ENCODE measurements at places on chromosomes 1 and 21.

GRCh38 chr1:235947989-235948388 is 81.3 kb upstream of the LYST start:
- DNase-seq = no peak

DNA sequence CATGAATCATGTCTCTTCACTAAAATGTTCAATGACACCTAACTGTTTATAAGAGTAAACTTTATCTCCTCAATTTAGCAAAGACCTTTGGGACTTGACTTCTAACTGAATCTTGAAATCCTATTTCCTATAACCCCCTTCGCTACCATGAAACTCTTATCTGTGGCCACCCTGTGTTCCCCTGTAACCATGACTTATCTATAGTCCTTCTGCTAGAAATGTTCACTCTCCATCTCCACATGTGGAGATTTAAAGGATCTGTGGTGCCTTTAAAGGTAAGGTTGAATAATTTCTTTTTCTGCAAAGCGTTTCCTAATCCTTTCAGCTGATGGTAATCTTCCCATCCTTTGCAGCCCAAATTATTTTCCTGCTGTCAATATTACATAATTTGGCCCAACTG is 436.3 kb upstream of the RUNX1 start:
- no peak for DNase-seq

- DNase-seq = no peak
These were observed 8.6 kb downstream of the FCAMR start for GRCh38 chr1:206961668-206962067.

DNA sequence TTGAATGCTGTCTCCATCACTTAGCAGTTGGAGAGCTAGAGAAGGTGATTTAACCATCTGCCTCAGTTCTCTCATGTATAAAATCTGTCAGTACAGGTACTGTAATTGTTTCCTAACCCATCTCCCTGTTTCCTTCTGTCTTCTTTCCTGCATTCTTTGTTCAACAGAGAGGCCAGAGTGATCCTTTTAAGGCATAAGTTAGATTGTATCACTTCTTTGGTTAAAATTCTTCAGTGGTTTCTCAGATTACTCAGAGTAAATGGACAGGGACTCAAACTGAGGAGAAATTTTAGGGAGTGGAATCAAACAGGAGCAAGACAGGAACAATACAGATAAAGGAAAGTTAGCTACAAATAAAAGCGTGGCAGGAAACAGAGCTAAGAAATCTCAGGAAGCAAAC is 45.2 kb upstream of the SSX2IP start:
- no peak for DNase-seq

GRCh38 chr1:235818632-235819136 is 48.0 kb downstream of the LYST start:
- DNase-seq = no peak

DNA sequence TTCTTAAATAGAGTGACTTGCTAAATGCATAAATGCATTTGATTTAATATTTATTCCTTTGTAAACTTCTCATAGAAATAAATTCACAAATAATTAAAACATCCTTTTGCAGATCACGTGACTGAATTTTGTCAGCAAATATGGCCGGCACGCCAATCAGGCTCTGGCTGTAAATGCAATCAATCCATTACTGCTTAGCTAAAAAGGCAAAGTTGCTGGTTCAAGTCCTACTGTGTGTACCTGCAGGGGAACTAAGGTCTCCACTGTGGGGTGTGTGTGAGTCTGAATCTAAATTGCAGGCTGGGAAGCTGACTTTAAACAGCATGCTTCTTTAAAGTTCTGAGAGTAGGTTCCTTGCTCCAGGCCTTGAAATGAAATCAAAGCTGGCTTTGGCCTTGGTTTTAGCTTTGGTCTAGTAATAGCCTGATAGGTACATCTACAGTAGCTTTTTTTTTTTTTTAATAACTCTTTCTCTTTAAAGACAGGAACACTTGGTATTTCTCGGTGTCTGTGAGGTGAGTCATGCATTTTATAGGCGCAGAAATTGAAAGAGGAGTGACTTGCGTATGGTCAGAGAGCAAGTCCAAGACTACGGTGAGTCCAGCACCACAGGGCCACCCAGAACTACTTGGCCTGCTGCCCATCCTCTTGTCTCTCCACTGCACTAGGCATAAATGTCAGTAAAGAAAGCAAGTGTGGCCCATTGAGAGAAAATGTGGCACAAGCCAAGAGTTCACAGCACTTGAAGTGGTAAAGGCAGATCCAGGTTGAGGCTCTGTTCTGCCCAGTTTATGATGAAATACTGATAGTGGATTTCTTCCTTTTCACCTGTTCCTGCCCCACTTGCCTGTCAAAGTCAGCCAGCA is 36.2 kb upstream of the LYST start:
- no peak for DNase-seq

- no peak for DNase-seq
These were observed 42.0 kb upstream of the RGS2 start for GRCh38 chr1:192766876-192767275.
